ENCODE measurements at places on chromosomes 11 and 22.

DNA sequence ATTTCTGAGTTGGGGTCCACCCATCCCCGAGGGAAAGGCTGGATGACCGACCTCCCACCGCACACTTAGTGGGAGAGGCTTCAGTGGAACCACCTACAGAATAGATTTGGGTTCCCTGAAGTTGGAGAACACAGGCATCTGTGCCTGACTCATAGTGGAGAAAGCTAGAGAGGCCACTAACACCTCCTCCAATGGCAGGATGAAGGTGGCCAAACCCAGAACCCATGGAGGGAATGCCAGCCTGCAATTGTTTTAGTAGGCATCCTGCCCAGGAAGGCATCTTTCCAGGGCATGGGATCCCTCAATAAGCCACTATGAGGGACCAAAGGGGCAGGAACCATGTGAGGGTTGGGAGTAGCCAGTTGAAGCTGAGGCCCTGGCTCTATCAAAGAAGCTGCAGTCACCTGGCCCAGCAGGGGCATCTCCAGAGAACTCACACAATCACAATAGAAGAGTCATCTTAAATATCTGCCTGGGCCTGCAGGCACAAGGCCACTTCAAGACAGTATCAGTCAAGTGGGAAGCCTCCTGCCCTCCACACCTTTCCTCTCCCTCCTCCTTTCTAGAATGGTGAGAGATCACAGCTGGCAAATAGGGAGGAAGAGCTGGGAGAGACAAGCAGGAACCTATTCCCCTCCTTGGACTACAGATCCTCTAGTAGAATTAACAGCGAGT is 124.1 kb upstream of the CSNK2A3 start:
- no peak for DNase-seq

GRCh38 chr11:119828006-119828405 is 99.0 kb upstream of the NECTIN1 start:
- no peak for DNase-seq

GRCh38 chr11:81897639-81898038 is 836.0 kb downstream of the FAM181B start:
- no peak for DNase-seq

DNA sequence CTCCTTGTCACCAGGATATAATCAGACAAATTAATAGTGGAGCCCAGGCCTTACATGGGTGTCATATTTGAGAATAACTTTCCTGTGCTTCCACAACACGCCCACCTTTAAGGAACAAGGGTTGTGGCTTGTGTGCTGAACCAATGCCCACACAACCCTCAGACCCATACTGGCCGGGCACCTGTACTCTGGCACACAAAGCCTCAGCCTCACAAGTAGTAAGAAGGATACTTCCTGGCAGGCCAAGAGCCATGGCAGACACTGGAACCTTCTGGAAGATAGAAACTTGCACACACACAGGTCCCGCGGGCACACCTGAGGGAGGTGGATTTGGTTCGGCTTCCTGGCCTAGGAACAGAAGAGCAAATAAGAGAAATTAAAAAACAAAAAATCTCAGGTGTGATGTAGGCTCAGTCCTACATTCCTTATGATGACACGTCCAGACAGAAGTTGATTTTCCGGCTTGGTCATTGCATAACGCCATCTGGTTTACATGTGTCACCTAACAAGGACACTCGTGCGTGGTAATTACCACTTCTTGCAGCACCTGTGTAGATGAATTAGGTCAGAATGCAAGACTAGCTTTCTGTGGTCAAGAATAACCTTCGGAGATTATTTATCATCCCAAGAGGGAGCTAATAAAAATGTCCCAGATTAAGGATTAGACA is 5.8 kb upstream of the BRD1 start:
- no peak for DNase-seq

DNA sequence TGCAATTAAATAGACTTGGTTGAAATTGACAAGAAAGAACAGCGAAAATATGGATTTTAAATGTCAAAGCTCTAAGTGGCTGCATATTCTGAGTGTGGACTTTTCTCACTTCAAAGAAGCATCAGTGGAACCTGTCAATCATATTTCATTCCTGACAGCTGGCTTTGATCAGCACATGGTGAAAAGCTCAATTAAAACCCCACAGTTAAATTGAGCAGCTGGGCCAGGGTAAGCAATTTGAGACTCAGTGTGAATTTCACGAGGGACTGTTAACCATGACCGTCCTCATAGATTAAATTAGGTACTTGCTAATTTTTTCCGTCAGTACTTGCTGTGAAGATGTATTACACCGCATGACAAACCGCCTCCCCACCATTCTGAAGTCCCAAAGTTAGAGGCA is 11.0 kb upstream of the OR10D3 start:
- no peak for DNase-seq

Data from CD4-positive, alpha-beta T cell treated with Interleukin-4 for 4 hours (primary cell).